Muscle of back (tissue), 13 donors: ENCODE measurements at places on chromosomes 4 and X. TPM values are rescaled to one million over a fixed set of nuclear protein-coding genes. Genes with fewer than 3 reads are reported as not detected.
A peak's percentile ranks its signal among the peaks of the same experiment; 100 is the strongest.

The MFAP3L gene
- polyA plus RNA-seq: 1.9 TPM

DNA sequence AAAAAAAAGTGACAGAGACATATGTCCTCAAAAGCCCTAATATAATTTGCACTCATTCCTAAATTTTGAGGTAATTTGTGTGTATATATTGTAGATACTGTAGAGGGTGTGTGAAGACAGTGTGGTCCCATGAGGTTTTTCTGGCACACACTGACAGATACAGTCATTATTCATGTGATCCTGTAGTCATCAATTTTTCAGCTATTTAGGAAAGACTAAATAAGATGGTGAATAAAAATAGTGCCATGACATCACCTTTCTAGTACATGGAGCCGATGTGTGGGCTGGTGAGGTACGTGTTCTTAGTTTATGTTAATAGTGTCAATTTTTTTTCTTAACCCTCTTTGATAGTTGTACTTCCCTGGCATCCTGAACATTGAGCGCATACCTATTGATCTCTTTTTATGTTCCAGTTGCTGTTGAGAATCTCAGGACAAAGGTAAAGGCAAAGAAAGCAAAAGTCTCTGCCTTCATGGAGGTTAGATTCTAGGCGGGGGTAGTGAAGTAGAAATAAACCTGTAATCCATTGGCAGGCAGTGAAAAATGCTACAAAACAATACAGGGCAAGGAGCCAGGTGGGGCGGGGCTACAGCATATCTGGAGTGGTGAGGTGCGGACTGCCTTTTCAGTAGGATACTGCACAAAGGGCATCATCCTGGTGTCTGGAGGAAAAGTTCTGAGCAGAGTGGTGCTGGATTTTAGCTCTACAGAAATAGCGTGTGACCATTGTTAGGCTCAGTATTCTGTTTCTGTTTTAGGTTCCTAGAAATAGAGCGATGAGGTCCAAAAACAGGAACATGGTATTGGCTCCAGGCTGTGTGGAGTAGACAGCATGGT, 93.8 kb downstream of the ARHGAP10 start:
- no peak for DNase-seq

- DNase-seq: no peak
Measured at GRCh38 chr4:141329174-141329569, 108.5 kb downstream of the ZNF330 start.

The DDX60 gene
- polyA plus RNA-seq: 8.3 TPM

DNA sequence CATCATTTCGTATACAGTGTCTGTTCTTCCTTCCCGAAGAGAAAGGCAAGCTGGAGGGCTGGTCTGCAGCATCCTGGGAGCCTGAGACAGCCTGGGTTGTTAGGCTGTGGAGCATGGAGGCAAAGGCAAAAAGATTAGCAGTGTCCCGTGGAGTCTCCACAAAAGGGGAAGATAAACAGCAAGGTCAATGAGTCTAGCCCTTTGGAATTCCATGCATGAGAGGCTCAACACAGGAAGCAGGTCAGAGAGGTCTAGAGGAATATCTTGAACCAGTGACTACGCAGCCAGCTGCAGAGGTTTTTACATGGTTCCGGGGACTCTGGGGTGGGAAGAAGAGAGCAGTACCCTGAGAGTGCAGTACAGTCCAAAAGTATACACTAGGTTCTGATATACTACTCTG, 12.2 kb upstream of the MCF2 start:
- DNase-seq: peak; percentile 22

GRCh38 chr4:3422241-3422801, 19.4 kb upstream of the HGFAC start:
- DNase-seq: no peak

- DNase-seq: no peak
Measured at GRCh38 chr4:185019456-185020292, 1.4 kb downstream of the HELT start.

The PAGE1 gene
- polyA plus RNA-seq: not detected

GRCh38 chrX:129777218-129778030, 2.3 kb upstream of the SASH3 start:
- DNase-seq: no peak

GRCh38 chr4:16659079-16659478, 239.4 kb downstream of the LDB2 start:
- peak; percentile 90 for DNase-seq

GRCh38 chr4:41815473-41815872, 66.9 kb upstream of the PHOX2B start:
- DNase-seq: no peak

The SEPSECS gene
- polyA plus RNA-seq: 8.1 TPM
